ENCODE measurements at places on chromosomes 16 and 17.

GRCh38 chr17:4511199-4511932 is 12.7 kb downstream of the SPNS2 start:
- no peak for DNase-seq

- DNase-seq: peak; percentile 44
Observed at GRCh38 chr17:1153795-1154546, 25.8 kb downstream of the ABR start.

GRCh38 chr17:1104222-1104621 is 75.6 kb downstream of the ABR start:
- peak; percentile 35 for DNase-seq

- DNase-seq: no peak
Observed at GRCh38 chr16:89290887-89291286, 73.4 kb downstream of the ZNF778 start.

DNA sequence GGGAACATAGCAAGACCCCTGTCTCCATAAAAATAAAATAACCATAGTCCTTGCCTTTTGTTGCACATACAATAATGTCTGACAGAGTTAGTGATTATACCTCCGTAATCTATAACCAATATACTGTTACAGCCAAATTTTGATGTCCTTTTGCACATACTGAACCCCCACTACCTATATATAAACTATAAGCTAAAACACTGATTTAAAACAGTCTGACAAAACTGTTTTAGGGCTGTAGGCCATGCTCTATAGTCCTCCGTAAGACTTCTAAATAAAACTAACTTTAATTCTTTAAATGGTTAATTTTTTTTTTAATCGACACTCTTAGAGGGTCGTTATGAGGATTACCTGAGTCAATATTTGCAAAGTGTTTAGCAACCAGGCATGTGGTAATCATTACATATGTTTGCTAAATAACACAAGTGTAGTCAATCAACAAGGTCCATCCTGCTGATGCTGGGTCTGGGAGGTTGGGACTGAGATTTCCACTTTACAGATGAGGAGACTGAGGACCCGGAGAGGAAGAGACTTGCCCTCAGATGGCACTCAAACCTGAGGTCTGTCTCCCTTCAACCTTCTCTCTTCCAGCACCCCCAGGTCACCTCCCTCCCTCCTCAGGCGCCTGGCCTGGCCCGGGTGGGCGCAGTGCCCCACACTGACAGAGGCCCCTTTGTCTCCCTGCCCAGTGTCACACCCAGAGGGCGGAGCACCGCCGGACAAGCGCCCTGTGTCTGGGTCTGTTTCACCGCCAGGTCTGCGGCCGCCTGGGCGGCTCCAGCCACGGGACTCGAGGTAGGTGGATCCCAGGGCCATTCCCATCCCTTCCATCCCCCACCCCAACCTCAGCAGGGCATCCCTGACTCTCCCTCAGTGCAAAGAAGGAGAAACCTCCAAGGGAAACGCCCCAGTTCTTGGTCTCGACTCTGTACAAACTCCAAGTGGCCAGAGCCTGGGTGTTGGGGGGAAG is 10.3 kb downstream of the ZNF385C start:
- no peak for DNase-seq

DNA sequence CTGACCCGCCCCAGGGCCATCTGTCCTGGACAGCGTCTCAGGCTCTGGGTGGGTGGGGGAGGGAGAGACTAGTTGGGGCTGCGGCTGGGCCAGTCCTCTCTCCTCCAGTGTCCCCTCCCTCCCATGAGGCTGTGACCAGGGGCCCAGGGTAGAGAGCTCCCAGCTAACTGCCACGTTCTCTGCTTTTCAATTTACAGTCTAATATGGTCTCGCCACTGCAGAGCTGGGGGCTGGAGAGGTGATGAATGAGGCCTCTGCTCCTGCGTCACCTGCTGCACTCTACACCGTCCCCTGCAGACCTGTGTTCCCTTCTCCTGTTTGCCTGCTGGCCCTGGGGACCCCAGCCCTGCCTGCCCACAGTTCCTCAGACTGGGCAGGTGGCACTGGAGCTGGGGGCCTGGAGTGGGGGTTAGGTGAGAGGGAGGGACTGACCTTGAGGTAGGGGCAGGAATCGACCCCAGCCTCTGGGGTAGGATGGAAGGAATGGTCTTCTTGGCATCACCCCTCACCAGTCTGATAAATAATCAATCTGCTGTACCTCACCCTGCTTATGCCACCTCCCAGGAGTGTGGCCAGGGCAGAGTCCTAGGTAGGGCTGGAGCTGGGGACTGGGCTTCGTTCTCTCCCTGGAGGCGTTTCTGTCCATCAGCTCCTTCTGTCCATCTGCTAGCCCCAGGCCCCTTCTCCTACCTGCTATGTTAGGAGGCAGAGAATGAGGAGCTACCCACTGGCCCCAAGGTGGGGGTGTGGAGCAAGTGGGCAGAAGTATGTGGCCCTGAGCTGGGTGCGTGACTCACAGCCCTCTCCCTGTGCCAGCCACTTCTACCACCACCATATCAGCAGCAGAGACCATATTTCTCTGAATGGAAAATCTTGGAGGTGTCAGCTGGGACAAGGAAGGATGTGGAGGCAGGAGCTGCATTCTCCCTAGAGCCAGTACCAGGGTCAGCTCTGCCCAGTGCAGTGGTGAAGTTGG is 12.9 kb downstream of the SEZ6 start:
- no peak for DNase-seq
